ENCODE measurements at places on chromosomes 4 and X.

DNA sequence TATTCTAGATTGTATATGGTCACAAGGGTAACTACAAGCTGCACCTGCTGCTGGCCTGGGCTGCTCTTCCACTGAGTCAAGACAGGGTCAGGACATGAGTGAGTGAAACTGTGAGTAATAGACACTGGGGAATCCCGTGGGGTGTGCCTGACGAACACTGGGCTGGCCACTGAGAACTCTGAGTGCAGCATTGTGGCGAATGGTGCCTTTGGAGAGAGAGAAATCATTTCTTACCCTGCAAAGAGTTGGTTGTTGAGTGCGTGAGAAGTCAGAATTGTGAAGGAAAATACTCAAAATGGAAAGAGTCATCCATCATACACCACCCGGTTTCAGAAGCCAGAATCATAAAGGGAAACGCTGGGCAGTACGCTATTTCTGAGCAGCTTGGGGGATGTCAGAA is 43.1 kb upstream of the LSM6 start:
- DNase-seq = peak; percentile 19

DNA sequence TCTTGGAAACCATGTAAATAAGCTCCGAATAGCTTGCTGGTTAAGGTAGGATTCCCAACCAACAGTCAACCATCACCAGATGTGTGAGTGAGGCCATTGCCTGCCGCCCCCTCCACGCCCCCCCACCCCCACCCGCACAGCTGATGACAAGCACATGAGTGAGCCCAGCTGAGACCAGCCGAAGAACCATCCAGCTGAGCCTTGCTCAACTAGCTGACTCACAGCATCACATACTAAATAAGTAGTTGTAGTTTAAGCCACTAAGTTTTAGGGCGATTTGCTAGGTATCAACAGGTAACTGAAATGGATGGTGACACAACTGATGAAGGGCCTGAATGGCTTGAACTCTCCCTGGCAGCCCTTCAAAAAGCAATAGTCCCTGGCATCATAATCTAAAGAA is 1.6 kb upstream of the CCDC149 start:
- DNase-seq = no peak

- no peak for DNase-seq
Observed at GRCh38 chr4:53674903-53675302, 83.6 kb upstream of the LNX1 start.

DNA sequence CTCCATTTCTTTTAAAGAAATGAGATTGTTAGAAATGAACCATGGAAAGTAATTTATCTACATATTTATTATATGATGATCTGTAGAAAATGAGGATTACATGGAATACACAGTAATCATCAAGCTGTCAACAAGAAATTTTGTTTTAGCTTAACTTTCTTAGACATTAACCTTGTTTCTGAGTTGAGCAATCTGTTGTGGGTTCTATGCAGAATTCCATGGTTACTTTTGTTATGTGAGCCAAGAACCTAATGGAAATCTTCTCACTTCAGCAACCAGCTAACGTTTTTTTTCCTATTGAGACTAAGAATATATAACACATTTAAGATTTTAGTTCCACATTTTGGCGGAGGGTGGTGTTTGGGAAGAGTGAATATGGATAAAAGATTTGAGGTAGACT is 136.1 kb upstream of the SLC4A4 start:
- DNase-seq = no peak

DNA sequence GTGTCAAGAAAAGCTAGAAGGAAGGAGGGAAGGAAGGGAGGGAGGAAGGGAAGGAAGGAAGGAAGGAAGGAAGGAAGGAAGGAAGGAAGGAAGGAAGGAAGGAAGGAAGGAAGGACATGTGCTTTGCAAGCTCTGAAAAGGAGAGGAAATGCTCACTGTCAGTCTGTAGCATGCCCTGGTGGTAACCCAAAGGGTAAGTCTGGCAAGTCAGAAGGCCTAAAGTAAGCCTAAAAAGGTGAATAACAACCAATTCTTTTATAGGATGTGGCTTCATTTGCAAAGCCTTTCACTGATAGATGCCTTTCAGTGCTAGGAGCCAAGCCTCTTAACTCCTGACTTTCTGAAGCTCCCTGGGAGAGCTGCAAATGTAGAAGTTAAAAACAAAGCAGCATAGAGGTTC is 542.6 kb downstream of the CFAP47 start:
- no peak for DNase-seq

GRCh38 chrX:153378607-153379006 is 22.5 kb downstream of the PNMA6E start:
- DNase-seq = no peak

- DNase-seq = no peak
Observed at GRCh38 chr4:10102474-10103332, 13.9 kb downstream of the WDR1 start.

- no peak for DNase-seq
Observed at GRCh38 chr4:111957116-111957515, 188.1 kb upstream of the FAM241A start.

DNA sequence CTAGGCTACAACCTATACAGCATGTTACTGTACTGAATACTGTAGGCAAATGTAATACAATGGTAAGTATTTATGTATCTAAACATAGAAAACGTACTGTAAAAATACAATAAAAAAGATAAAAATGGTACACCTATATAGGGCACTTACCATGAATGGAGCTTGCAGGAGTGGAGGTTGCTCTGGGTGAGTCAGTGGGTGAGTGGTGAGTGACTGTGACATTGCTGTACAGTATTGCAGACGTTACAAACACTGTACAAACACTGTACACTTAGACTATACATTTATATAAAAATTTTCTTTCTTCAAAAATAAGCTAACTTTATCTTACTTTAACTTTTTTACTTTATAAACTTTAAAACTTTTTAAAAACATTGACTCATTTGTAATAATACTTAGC is 190.3 kb upstream of the NR3C2 start:
- no peak for DNase-seq

- no peak for DNase-seq
Observed at GRCh38 chr4:3311489-3312171, 18.8 kb downstream of the RGS12 start.

DNA sequence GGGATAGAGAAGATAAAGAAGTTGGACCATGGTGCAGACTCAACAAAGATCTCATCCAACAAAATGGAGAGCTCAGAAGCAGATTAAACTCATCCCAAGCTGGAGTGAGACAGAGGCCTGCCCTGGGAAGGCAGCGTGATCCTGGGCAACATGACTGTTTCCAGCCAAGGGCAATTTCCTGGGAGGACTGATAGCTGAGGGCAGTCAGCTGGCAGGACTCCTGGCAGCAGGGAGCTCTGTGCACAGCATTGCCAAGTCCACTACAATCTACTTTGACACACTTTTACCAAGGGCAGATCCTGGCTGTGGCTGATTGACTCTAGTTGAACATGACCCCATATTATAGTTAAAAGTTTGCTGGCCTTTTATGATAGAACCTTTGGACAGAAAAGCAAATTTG is 357.3 kb upstream of the RASGEF1B start:
- no peak for DNase-seq

DNA sequence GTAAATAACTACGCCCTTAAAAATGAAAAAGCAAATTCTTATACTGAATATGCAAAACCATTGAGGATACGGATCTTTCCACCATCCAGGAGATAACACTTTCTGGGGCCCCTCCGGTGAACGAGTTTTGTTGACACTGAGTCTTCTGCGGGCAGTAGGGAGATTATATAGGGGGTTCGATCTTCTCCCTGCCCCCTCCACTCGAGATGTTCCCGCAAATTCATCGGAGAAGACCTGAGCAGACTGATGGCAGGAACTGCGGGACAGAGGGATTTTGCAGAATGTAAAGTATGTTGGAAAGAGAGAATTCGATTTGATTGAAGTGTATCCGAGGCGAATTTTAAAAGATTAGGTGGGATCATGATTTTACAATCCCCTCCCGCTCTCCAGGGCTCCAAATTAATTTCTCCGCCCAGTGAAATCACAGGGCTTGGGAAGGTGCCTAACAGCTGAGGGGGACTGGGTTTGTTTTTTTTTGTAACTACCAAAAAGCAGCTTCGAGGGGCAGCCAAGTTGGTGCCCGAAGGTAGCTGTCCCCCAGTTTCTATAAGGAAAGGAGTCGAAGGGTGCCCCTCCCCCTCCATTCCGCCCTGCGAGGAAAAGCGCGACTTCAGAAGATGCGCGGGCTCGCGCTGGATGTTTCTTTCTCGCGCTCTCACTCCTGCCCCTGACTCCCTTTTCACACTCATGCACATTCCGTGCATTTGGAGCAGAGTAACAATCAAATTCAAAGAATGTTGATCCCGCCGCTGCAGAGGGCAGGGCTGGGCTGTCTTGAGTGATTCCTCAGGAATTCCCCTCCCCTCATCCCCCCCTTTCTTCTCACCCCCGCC is 1.2 kb downstream of the TMEM255A start:
- DNase-seq = peak; percentile 14

DNA sequence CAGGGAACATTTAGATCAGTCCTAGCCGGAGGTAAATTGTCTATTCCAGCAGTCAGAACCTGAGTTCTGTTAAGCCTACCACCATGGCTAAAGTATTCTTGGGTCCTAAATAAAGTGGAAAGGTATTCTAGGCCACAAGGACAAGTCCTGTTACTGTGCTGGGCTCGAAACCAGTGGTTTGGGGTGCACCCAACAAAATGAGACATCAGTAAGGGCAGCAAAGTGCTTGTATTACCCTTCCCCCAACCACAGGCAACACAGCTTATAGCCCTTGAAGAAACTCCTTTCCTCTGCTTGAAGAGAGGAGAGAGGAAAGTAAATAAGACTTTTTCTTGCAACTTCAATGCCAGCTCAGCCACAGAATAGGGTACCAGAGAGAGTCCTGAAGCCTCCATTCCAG is 1345.6 kb downstream of the PCDH18 start:
- no peak for DNase-seq

GRCh38 chrX:70168238-70169188 is 8.8 kb upstream of the DGAT2L6 start:
- DNase-seq = no peak

DNA sequence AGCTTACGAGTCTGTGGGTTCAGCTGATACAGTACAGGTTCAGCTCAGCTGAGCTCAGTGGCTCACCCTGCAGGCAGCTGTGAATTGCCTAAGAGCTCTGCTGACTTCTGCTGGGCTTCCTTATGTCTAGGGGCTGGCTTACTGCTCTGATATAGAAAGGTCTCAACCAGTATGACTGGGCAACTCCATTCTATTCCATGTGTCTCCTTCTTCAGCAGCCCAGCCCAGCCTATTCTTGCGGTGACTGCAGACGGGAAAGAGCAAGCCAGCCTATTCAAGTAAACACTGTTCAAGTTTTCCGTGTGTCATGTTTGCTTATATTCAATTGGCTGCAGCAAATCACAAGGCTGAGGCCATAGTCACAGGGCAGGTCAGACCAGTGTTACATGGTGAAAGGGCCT is 615.4 kb upstream of the ZFP42 start:
- no peak for DNase-seq

GRCh38 chrX:107979534-107979933 is 2.6 kb downstream of the TEX13B start:
- DNase-seq = no peak

DNA sequence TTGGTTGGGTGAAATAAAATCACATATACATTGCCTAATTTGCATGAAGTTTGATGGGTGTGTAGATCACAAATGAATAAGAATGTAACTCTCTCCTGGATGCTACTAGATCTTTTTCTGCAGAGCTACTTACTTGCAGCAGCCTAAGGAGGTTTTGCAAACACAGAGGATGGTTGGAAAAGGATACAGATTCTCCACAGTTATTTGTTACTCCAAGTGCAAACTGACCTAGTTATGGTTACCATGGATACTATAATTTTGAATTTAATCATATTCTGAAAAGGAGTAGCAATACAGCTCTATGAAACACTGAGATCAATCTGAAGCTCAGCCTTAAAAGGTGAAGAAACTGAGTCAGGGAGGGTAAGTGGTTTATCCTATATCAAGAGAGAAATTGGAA is 9.1 kb upstream of the ARHGEF38 start:
- DNase-seq = no peak

GRCh38 chr4:127936974-127937373 is 28.0 kb downstream of the MFSD8 start:
- no peak for DNase-seq

- DNase-seq = no peak
Observed at GRCh38 chrX:154795016-154795415, 10.3 kb downstream of the MPP1 start.

GRCh38 chr4:6467600-6467999 is 4.8 kb downstream of the PPP2R2C start:
- no peak for DNase-seq

- DNase-seq = peak; percentile 66
Observed at GRCh38 chr4:185203486-185204237, at the start of gene CFAP97. CFAP97 (minus strand) TSS chr4:185204000; CDS start chr4:185191196, 12,804 bp downstream.

Data from GM12892 (cell line).